Stimulated activated CD8-positive, alpha-beta memory T cell treated with anti-CD3 and anti-CD28 coated beads, Interleukin-12 subunit alpha, Interleukin-12 subunit beta, amount 100 ng/mL, for 1 hour (primary cell): ENCODE measurements at places on chromosomes 6 and 20.

GRCh38 chr20:56163806-56164205 is 84.7 kb upstream of the MC3R start:
- no peak for DNase-seq

DNA sequence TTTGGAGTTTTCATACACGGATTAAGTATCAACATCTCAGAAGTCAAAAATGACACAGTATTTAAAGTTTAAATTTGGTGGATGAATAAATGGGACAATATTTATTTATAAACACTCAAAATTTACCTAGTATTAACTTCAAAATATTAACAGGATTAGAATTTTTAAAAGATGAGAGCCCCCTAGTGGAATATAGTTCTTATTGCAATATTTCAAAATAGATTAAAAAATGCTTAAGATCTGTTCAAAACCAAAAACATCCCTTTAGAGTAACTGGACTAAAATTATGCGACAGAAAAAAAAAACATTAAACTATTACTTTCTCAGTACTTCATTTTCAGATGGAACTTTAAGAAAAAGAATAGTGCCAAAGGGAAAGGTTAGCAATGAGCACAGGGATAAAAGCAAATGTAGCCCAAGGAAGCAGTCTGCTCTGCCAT is 56.6 kb downstream of the SNX14 start:
- DNase-seq = no peak

- no peak for DNase-seq
Observed at GRCh38 chr6:40627316-40627715, 40.2 kb upstream of the LRFN2 start.

- DNase-seq = no peak
Observed at GRCh38 chr6:2307799-2308198, 62.4 kb upstream of the GMDS start.

GRCh38 chr20:31590717-31591225 is 14.3 kb upstream of the ID1 start:
- no peak for DNase-seq

- DNase-seq = no peak
Observed at GRCh38 chr6:165010556-165011535, 298.6 kb downstream of the C6orf118 start.

- no peak for DNase-seq
Observed at GRCh38 chr6:43981363-43981990, 145.8 kb downstream of the MRPL14 start.

GRCh38 chr6:157728183-157728881 is 94.7 kb upstream of the SNX9 start:
- DNase-seq = no peak

- no peak for DNase-seq
Observed at GRCh38 chr6:157531169-157531985, 150.4 kb downstream of the ZDHHC14 start.

GRCh38 chr20:47071646-47072185 is 177.1 kb downstream of the EYA2 start:
- DNase-seq = no peak

GRCh38 chr20:37205794-37206193 is 26.4 kb upstream of the MROH8 start:
- no peak for DNase-seq

GRCh38 chr20:63740070-63740626 is 572 bp downstream of the SLC2A4RG start:
- DNase-seq = no peak

DNA sequence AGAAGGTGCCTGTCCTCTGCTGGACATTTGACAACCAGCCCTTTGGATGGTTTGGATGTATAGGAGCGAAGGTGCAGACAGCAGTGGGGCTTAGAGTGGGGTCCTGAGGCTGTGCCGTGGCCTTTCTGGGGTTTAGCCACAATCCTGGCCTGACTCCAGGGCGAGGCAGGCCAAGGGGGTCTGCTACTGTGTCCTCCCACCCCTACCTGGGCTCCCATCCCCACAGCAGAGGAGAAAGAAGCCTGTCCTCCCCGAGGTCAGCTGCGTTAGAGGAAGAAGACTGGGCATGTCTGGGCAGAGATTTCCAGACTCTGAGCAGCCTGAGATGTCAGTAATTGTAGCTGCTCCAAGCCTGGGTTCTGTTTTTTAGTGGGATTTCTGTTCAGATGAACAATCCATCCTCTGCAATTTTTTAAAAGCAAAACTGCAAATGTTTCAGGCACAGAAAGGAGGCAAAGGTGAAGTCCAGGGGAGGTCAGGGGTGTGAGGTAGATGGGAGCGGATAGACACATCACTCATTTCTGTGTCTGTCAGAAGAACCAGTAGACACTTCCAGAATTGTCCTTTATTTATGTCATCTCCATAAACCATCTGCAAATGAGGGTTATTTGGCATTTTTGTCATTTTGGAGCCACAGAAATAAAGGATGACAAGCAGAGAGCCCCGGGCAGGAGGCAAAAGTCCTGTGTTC is 1.3 kb upstream of the CDKN1A start:
- DNase-seq = no peak

GRCh38 chr20:2946988-2947961 is 74.0 kb downstream of the PTPRA start:
- no peak for DNase-seq

- DNase-seq = no peak
Observed at GRCh38 chr6:95768539-95768938, 191.2 kb downstream of the MANEA start.

DNA sequence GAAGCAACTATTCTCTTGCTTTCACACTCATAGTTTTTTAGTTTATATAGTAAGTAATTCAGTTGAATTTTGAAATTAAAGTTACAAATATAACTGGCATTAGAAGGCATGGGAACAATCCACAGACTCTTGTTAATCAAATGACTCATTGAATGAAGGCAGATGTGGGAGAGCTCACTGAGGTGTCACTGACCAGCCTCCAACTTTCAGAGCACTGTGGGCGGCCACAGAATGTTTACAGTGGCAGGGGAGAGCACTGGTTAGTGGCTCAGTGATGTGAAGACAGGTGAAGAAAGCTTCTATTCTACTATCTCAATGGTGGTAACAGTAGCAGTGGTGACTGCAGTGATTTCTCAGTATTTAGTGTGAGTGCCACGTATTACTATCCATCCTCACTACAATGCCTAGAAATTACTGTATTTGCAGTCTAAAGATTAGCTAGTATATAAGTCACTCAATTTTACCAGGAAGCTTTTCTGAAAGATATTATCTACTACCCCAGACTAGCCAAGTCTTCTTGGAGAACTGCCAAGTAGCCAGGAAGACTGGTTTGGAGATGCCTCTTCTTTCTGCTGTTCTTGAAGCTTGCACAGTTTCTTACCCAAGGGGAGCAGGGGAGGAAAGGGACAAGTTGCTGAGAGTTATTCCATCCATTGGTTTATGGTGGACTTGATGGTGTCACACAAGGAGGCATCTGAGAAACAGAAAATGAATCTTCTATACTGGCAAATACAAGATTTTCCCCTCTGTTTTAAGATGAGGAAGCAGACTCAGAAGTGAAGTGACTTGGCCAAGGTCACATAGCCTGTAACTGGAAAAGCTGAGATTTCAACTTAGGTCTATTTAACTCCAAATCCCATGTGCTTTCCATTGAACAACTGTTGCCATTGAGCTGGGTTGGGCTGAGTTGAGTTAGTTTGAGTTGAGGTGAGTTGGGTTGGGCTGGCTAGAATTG is 231.2 kb downstream of the ANKRD60 start:
- no peak for DNase-seq

GRCh38 chr6:11650025-11650696 is 112.6 kb downstream of the TMEM170B start:
- DNase-seq = no peak

- DNase-seq = no peak
Observed at GRCh38 chr6:150622941-150623874, 23.5 kb downstream of the PLEKHG1 start.

GRCh38 chr6:16388488-16388887 is 150.1 kb downstream of the GMPR start:
- no peak for DNase-seq

DNA sequence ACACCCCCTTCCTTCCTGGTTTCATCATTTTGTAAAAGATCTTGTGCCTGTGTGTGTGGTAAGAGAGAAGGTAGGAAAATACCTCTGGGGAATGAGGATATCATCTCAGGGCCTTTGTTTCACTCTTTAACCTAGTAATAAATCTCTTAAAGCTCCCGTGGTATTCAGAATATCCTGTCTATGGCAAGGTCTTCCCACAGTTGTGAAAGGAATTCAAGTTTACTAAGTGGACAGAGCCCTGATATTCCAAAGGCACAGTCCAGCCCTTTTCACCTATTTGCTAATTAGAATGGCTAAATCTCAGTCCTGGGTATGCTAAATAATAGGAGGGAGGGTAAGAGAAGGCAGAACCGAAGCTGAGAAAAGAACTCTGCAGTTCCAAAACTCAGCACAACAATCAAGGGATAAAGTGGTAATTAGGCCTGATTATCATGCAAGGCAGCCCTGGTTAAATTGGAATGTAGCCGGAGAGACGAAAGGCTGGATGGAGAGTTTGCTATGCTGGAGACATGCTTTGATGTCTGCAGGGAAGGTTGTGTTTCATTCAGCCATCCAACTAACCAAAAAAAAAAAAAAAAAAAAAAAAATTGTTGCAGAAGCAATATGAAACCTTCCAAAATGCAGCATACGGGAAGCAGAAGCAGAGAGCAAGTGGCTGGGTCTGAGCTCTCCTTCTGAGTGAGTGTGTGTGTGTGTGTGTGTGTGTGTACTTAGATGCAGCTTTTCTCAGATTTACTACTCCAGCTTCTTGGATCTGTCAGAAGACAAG is 28.5 kb upstream of the PIM1 start:
- no peak for DNase-seq

DNA sequence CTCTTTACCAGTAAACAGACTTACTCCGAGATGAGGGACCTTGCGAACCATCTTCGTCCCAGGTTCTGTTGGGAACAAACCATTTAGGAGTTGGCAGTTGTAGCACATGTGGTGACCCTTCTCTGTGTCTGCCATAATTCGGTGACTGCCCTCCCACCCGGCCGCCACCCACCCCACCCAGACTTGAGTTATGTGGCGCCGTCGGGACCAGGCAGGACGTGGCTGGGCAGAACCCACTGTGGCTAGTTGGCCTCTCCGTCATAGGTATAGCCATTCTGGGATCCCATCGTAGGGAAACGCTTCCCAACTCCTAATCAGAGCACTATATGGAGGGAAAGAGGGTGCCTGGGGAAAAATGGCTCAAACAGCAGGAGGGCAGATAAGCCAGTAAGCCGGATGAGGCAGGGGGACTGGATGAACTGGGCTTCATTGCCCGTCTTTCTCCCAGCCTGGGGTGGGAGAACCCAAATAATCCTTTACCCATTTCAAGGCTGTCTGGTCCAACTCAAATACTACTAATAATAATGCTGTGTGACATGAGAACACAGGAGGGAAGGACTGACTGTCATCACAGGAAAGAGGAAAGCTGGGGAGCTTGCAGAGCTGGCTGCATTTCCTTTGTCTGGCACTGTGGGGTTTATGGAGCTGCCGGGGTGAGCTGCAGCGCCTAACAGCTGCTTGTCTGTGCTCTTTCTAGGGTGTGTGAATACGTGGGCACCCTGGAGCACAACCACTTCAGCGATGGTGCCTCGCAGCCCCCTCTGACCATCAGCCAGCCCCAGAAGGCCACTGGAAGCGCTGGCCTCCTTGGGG is 73.0 kb upstream of the PBOV1 start:
- DNase-seq = no peak

- no peak for DNase-seq
Observed at GRCh38 chr6:33716890-33717632, 5.6 kb upstream of the UQCC2 start.

- no peak for DNase-seq
Observed at GRCh38 chr6:160737934-160738333, 35.9 kb downstream of the PLG start.

DNA sequence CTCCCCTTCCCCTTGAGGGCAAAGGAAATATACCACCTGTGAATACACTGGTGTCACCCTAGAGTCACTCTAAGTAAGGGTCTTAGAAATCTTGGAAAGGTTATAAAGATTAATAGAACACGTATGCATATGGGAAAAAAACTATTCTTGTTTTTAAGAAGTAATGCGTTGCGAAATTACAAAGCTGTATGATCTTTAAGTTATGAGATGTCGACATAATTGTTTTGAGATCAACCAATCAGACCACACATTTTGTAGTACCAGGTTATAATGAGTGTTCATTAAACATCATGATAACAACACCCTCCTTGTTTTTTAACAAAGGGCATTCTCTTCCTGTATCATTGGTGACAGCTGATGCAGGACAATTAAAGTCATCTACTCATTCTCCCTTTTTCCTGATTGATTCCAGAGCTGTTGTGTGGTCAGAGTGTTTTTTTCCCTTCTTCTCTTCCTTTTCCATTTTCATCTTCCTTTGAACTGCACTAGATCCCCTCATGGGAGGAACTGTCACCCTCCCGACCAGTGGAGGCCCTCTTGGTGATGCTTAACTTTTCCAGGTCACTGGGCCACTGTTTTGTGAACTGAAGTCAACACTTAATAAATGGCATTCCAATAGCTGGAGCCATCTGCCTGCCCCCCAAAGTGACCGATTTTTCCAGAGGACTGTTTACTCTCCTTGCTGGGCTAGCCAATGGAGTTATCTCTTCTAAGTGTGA is 37.0 kb downstream of the PRDM1 start:
- DNase-seq = no peak

DNA sequence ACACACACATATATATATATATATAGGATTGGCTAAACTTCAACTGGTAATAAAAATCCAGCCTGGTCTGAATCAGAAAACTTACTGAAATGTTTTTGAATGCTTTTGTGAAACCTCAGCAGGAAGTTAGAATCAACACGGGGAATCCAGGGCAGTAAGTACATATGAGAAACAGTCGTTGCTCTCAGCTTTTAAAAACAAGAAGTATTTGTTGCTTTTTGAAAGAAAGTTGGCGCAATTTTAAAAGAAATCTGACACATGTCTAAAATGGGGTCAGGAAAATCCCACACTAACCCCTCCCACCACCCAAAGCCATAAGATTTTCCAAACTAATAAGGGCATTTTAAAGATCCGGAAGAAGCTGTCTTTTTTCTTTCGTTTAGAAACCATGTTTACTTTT is 11.5 kb upstream of the CCDC170 start:
- no peak for DNase-seq

- DNase-seq = no peak
Observed at GRCh38 chr6:159572439-159573110, 120.5 kb downstream of the SOD2 start.

- DNase-seq = no peak
Observed at GRCh38 chr6:31272836-31273626, 1.1 kb upstream of the HLA-C start.

GRCh38 chr20:1320902-1321653 is 7.9 kb downstream of the SDCBP2 start:
- no peak for DNase-seq

- DNase-seq = no peak
Observed at GRCh38 chr6:829656-830055, 136.7 kb upstream of the EXOC2 start.

GRCh38 chr6:131383421-131384411 is 189.3 kb upstream of the ARG1 start:
- no peak for DNase-seq

GRCh38 chr6:84785671-84786070 is 21.3 kb upstream of the TBX18 start:
- DNase-seq = no peak

DNA sequence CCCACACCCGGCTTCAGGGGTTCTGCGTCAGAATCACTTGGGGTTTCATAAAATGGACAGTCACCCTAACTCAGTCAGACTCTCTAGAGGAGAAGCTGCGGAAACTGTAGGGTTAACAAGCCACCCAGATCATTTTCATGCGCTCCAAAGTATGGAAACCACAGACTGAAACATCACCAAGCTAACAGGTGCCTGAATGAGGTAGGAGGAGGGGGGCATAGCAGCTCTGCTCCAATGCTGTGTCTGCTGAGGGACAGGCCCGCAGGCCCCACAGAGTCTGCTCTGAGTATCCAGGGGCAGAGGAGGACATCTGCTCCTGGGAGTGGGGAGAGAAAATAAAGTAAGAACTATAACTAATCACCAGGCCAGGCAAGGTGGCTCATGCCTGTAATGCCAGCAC is 97.1 kb upstream of the AKAP12 start:
- no peak for DNase-seq
